ENCODE measurements at places on chromosomes 16 and 17. TPM values are rescaled to one million over a fixed set of nuclear protein-coding genes. Genes with fewer than 3 reads are reported as not detected.

ABCC12 gene
- total RNA-seq = 0.05 TPM

EFCAB5 gene
- total RNA-seq = 0.38 TPM

NOB1 gene
- 108 TPM for total RNA-seq

OR3A3 gene
- not detected for total RNA-seq

KDM6B gene
- 14.4 TPM for total RNA-seq

TOM1L2 gene
- total RNA-seq = 21.2 TPM

ADORA2B gene
- 16.2 TPM for total RNA-seq

GUCY2D gene
- total RNA-seq = 0.41 TPM

FAM234A gene
- total RNA-seq = 45.1 TPM

CCL3 gene
- total RNA-seq = not detected

FTO gene
- 30.6 TPM for total RNA-seq

HSD17B1 gene
- total RNA-seq = 1.6 TPM

PIGL gene
- total RNA-seq = 17.5 TPM

SPNS2 gene
- 11.3 TPM for total RNA-seq

Data from A549 treated with Hydrocortisone at 1 μM for 4 hours (cell line).